Muscle of arm (tissue), 14 donors: ENCODE measurements at places on chromosomes 6 and 20. TPM values are rescaled to one million over a fixed set of nuclear protein-coding genes. Genes with fewer than 3 reads are reported as not detected.

DNA sequence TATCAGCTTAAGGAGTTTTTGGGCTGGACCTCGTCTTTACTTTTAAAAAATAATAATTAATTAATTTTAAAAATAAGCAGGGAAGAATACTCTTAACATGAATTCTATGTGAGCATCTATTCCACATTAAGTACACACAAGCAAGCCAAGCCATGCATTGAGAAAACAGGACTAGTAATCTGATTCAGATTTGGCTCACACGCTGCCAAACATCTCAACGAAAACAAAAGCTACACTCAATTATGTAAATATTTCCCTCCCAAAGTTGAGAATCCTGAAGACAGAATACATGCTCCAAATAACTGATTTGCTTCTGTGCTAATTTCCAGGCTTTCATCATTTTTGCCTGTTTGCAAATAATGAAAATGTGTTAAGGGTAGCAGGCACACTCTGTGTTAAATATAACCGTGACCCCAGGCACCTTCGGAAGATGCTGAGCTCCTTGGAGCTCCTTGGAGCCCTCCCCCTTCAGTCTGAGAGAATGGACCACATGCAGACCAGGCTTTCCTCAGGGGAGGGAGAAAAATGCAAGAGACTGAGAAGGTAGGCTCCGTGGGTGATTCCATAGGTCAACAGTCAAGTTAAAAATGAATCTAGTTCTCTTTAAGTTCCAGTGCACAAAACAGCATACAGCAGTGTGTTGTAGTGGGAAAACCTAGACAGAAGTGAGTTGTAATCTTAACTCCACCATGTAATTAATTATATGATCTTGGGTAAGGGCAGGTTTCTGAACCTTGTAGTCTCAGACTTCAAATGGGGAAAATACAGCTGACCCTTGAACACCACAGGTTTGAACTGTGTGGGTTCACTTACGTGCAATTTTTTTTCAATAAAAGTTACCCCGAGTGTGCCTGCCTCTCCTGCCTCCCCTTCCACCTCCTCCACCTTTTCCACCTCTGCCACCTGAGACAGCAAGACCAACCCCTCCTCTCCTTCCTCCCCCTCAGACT lies 161.3 kb upstream of the RREB1 start:
- DNase-seq: no peak

- DNase-seq: no peak
Measured at GRCh38 chr20:3135507-3136070, 24.1 kb downstream of the FASTKD5 start.

DNA sequence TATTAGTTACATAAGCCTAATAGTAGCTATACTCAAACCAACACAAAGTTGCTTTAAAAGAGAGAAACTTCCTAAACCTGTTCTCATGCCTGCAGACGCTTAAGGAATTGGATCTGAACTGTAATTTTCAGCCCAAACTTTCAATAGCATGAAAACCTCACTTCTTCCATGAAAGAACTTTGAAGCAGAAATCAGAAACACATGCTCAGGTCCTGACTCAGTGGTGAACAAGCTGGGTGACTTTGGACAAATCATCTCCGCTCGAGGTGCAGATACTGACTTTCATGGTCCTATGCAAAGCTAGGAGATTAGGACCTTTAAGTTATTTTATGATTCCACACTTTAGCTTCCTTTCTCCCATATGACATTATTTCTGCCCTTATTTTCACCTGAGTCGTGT lies 36.5 kb downstream of the NOX3 start:
- DNase-seq: no peak

Gene BIRC7
- not detected for polyA plus RNA-seq

Gene ECT2L
- polyA plus RNA-seq: 0.48 TPM
